Heart left ventricle (tissue), 16 donors: ENCODE measurements at places on chromosomes 5 and 9. TPM values are rescaled to one million over a fixed set of nuclear protein-coding genes. Genes with fewer than 3 reads are reported as not detected.

The HTR1A gene
- not detected for total RNA-seq

GRCh38 chr5:133244242-133244641, 192.4 kb downstream of the HSPA4 start:
- no peaks in the 10 kb centered on the region for H3K27me3 ChIP-seq
- H3K36me3 ChIP-seq = no peaks in the 10 kb centered on the region
- peaks cover 14% of the 10 kb centered on the region for H3K4me1 ChIP-seq

- peaks cover 6% of the 10 kb centered on the region for H3K4me1 ChIP-seq
- no peak overlapping the region for H3K4me3 ChIP-seq
- H3K36me3 ChIP-seq = no peaks in the 10 kb centered on the region
- DNase-seq = no peak
- H3K27me3 ChIP-seq = no peaks in the 10 kb centered on the region
These were observed 195.9 kb downstream of the SLIT3 start for GRCh38 chr5:169104937-169105494.

DNA sequence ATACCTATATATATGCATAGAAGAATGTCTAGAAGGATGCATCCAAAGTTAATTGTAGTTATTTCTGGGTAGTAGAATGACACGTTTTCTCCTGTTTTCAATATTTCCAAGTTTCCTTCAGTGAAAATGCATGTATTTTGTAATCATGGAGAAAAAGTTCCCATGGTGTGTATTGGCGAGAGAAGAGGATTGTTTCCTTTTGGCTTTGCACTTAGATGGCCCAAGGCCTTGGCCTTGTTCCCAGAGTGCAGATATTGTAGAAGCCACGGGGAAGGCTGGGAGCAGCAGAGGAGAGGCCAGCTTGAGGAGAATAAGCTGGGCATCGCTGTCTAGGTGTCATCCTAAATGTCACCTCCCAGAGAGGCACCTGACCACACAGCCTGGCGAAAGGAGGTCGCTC, 44.0 kb downstream of the IRF1 start:
- H3K36me3 ChIP-seq = peaks cover 5% of the 10 kb centered on the region
- no peaks in the 10 kb centered on the region for H3K27me3 ChIP-seq
- H3K27ac ChIP-seq = peak overlapping the region; percentile 69
- peaks cover 36% of the 10 kb centered on the region for H3K4me1 ChIP-seq

DNA sequence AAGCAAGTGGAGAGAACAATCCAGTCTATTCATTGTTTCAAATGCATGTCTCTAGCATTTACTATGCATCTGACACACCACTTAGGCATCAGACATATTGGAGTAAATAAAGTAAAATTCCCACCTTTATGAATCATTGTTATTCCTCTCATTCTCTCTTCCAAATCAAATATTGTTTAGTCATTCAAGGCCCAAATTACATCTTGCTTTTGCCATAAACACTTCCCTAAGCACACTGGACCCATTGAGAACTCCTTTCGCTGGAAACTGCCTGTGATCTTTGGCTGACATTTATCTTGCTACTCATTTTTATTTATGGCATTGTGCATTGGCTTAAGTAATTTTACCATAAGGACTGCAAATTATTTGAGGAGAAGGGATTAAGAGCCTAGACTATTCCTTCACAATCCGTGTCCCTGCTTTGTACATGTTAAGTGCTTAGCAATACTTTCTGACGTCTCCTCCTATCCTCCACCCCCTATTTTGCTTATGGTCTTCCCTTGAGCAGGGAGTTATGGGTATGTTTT, 7.4 kb downstream of the C5orf46 start:
- H3K4me1 ChIP-seq = no peaks in the 10 kb centered on the region
- no peaks in the 10 kb centered on the region for H3K27me3 ChIP-seq

DNA sequence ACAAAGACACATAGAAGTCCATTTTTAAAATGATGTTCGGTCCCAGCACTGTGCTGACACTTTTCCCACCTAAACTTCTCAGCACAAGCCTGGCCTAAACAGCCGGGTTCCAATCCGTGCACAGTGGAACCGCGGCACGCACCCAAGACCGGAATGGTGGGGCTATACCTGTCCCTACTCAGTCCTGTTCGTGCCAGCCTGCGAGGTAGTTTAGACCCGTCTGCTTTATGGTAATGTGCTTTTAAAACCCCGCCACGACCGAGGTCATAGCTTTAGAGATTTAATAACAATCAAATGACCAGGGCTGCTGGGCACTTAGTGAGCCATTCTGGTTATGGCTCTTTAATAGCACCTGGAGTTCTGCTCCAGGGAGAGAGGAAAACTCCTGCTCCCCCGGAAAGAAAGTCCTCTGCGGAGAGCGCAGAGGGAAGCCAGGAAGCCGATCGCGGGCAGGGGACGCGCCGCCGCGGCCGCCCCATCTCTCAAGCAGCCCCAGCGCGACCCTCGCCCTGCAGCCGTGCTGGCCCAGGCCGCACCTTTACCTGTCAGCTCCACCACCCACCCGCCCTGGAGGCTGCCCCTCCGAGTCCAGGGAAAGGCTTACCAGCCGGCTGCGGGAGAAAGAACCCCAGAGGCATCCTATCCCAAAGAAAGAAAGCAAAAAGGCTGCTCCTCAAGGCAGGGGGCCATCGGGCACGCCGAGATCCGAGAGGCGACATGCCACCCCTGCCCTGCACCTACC, 511 bp downstream of the ARL15 start:
- no peak for DNase-seq
- peak overlapping the region; percentile 77 for H3K27ac ChIP-seq
- peak overlapping the region; percentile 84 for H3K4me3 ChIP-seq
- no peaks in the 10 kb centered on the region for H3K27me3 ChIP-seq
- H3K36me3 ChIP-seq = no peaks in the 10 kb centered on the region

GRCh38 chr5:170341545-170341944, 44.0 kb upstream of the LCP2 start:
- no peak overlapping the region for H3K27ac ChIP-seq
- H3K4me1 ChIP-seq = no peaks in the 10 kb centered on the region
- no peak for DNase-seq
- H3K27me3 ChIP-seq = no peaks in the 10 kb centered on the region
- no peaks in the 10 kb centered on the region for H3K36me3 ChIP-seq

DNA sequence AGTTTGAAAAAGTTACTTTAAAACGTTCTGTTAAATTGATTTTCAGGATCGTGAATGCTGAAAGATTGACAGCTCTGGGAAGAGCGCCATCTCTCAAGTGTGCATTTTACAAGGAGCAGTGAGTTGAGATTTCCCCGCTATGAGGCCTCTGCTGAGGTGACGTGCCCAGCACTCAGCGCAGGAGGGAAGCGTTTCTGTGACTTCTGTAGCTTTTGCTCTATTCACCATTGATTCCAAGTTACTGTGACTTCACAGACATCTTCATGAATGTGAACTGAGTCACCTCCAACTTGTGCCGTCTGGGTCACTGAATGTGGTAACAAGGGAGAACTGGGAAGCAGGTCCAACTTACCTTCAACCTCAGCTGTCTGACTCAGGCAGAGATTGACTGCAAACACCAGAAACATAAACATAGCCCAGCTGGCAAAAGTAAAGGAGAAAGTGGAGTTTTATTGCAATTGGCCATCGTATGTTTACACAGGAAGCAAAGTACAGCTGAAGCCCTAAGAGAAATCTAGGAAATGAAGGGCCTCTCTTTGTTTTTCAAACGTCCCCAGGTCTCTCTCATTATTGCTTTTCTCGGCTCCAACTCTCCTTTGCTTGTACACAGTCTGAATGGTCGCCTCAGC, 428.8 kb upstream of the CLINT1 start:
- no peak overlapping the region for H3K27ac ChIP-seq
- no peak overlapping the region for H3K4me3 ChIP-seq
- H3K27me3 ChIP-seq = no peaks in the 10 kb centered on the region

GRCh38 chr5:36079200-36079781, 12.6 kb upstream of the UGT3A2 start:
- no peaks in the 10 kb centered on the region for H3K36me3 ChIP-seq
- DNase-seq = no peak
- H3K4me3 ChIP-seq = no peak overlapping the region
- no peaks in the 10 kb centered on the region for H3K27me3 ChIP-seq
- H3K4me1 ChIP-seq = no peaks in the 10 kb centered on the region

The NRG2 gene
- total RNA-seq = 4.8 TPM

GRCh38 chr9:134553996-134554372, 87.6 kb upstream of the COL5A1 start:
- peaks cover 11% of the 10 kb centered on the region for H3K27me3 ChIP-seq
- no peaks in the 10 kb centered on the region for H3K36me3 ChIP-seq
- no peak overlapping the region for H3K27ac ChIP-seq
- no peak for DNase-seq
- H3K4me1 ChIP-seq = peaks cover 7% of the 10 kb centered on the region
- no peak overlapping the region for H3K4me3 ChIP-seq

The RAPGEF1 gene
- 112 TPM for total RNA-seq

- no peak for DNase-seq
- H3K4me1 ChIP-seq = no peaks in the 10 kb centered on the region
- no peak overlapping the region for H3K27ac ChIP-seq
- no peak overlapping the region for H3K4me3 ChIP-seq
- H3K36me3 ChIP-seq = no peaks in the 10 kb centered on the region
These were observed 422.9 kb downstream of the TMEM161B start for GRCh38 chr5:87845734-87846133.

- no peak overlapping the region for H3K27ac ChIP-seq
- no peak overlapping the region for H3K4me3 ChIP-seq
- DNase-seq = no peak
These were observed 1.6 kb upstream of the GALT start for GRCh38 chr9:34644766-34645314.
